B cell (primary cell): ENCODE measurements at places on chromosomes 3 and 15. TPM values are rescaled to one million over a fixed set of nuclear protein-coding genes. Genes with fewer than 3 reads are reported as not detected.

DNA sequence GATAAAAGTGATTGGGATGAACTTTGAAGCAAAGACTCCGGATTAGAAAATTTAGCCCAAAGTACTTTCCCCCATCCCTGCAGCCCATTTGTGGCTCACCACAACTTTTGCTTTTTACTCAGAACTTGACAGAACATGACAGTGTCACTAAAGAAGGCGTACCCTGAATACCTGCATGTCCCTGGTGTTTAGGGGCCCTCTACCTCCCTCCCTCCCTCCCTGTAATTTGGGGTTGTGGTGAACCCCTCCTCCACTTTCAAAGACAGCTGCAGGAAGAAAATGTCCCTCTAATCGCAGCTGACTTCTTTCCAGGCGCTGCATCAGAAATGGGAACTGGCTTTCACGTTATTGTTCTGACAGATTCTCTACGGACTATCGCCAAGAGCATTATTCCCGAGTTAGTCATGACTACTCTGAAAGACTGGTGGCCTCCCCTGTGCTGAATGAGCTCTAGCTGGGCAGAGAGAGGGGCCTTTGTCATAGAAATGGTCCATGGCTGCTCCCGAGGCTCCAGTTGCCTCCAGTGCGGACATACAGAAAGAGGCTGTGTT, 93.2 kb upstream of the ARHGEF3 start:
- no peak for DNase-seq

Gene ARL6IP5
- total RNA-seq, result 89.1 and 89.5 TPM in 2 replicates

GRCh38 chr3:24678021-24678420, 183.4 kb upstream of the THRB start:
- DNase-seq, result no peak

- DNase-seq, result no peak
Measured at GRCh38 chr3:188255190-188255589, 101.2 kb downstream of the LPP start.

GRCh38 chr3:166471074-166471767, 634.0 kb upstream of the BCHE start:
- DNase-seq, result no peak

DNA sequence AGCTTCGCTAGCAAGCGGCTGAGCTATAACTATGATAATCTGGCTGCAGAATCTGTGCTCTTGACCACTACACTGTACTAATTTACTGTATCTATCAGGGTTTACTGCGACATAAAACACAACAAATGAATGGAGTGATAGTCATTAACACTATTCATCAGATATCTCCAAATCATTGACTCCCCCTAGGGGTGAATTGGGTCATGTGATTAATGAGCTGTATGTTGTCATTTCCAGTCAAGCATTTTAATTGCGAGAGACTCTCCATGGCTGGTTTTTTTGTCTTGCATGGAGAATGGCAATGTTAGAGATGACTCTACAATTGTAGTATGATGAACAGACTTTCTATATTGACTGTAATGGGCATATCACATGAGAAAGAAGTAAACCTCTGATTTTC, 10.5 kb upstream of the TM4SF18 start:
- no peak for DNase-seq

DNA sequence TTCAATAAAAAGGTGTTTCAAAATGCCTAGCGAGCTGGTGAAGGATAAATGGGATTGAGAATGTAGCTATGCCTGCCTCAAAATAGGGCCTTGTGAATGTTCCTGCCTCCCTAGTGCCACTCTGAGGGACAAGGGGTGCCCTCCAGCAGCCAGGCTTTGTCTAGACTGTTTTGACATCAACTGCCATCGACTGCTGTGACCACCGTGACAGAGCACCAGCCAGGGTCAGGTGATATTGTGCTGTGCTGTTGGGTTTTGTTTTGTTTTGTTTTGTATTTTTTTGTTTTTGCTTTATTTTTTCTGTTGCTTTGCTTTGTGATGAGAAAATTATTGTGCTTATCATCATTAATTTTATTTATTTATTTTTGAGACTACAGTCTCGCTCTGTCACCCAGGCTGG, 144.8 kb downstream of the SMAD6 start:
- DNase-seq, result no peak

- no peak for DNase-seq
Measured at GRCh38 chr3:185847506-185847905, 22.7 kb upstream of the IGF2BP2 start.

DNA sequence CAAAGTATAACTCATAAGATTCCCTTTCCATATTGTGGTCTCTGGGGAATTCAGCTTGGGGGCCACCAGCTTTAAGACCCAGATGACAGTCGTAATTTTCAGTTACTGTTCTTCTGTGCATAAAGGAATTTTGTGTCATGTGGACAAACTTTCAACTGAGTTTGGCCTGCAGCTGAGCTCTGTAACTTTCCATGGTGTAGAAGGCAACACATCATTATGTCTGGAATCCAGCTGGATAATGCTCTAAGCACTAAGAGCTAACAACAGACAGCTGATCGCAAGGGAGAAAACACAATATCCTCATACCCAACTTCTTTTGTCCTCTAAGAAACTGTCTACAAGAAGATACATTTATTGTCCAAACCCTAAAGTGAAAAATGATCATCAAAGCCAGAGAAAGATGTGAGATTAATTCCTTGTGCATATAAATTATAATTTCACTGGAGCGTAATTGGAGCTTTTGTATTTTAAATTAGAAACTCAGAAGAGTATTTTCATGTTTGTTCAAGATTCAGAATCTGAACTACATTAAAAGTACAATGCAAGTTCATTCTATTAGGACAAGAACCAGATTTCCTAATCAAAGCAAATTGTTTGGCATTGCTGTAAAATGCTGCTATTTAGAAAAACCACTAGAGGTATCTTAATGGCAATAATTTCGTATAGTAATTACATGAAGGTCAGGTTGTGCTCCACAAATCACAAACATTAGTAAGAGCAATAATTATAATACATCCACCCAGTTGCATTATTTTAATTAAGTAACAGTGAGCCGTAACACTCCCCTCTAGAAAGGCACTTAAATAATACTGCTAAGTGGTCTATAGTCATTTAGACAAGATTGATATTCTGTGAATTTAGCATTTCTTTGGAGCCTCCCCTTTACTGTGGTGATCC, 218.8 kb downstream of the ATP8B4 start:
- no peak for DNase-seq

Gene MUC20
- 11.1 and 15.6 TPM in 2 replicates for total RNA-seq

DNA sequence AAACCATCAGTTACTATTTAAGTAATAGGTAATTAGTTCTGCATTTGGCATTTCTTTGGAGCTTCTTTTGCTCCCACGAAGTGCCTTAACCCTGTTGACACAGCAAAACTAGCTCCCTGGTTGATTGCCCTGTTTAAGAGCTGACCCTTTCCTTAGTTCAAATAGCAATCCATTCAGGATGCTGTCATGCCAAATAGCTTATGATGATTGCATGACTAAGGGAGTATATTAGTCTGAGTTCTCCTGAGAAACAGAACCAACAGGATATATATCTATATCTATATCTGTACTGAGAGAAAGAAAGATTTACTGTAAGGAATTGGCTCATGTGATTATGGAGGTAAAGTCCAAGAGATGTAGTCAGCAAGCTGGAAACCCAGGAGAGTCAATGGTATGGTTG, 50.3 kb upstream of the SPRED1 start:
- DNase-seq, result no peak

Gene TMEM212
- total RNA-seq, result not detected in 2 replicates

DNA sequence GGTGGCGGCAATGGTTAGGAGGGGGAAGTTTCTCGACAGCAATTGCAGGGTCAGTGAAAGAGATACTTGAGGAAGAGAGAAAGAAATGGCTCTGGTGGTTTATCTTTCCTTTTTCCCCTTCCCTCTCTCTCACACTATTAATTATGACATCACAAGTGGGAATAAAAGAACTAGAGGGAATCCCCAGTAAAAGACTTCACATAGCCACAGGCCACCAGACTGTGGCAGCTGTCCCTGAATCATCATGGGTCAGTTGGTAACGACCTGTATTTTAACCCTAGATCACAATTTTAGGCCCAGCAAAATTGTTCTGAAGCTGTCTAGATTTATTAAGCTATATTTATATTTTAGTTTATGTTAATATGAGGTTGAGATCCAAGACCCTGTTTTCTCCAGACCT, 40.3 kb downstream of the MBNL1 start:
- DNase-seq, result no peak

GRCh38 chr3:122700193-122700592, 19.6 kb downstream of the PARP14 start:
- DNase-seq, result no peak

GRCh38 chr3:81393251-81393650, 368.2 kb downstream of the GBE1 start:
- DNase-seq, result no peak

GRCh38 chr3:35643495-35643894, 4.2 kb downstream of the ARPP21 start:
- DNase-seq, result no peak

- no peak for DNase-seq
Measured at GRCh38 chr3:39933986-39934693, 124.7 kb downstream of the MYRIP start.

DNA sequence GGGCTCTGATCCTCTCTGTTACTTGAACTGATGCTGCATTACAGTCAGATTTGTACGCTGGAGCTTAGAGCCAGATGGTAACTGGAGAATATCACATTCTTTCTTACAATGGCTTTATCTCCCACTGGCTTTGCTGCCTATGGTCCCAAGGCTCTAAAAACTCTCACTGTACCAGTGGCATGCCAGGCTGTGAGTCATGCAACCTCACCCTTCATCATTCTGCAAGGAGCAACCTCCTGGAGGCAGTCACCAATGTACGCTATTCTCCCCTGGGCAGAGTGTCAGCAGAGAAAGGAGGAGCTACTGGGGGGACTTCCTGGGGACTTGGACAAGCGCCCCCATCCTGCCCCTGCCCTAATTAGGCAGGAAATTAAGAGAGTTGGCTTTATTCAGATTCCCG, 97.9 kb upstream of the EIF1B start:
- DNase-seq, result no peak

Gene LIPH
- not detected in 2 replicates for total RNA-seq

Gene ATP10A
- total RNA-seq, result 0.22 and 1.6 TPM in 2 replicates

- DNase-seq, result no peak
Measured at GRCh38 chr15:89648106-89649012, 6.9 kb downstream of the KIF7 start.

- DNase-seq, result peak; percentile 41
Measured at GRCh38 chr3:191263365-191263764, 64.3 kb downstream of the OSTN start.

DNA sequence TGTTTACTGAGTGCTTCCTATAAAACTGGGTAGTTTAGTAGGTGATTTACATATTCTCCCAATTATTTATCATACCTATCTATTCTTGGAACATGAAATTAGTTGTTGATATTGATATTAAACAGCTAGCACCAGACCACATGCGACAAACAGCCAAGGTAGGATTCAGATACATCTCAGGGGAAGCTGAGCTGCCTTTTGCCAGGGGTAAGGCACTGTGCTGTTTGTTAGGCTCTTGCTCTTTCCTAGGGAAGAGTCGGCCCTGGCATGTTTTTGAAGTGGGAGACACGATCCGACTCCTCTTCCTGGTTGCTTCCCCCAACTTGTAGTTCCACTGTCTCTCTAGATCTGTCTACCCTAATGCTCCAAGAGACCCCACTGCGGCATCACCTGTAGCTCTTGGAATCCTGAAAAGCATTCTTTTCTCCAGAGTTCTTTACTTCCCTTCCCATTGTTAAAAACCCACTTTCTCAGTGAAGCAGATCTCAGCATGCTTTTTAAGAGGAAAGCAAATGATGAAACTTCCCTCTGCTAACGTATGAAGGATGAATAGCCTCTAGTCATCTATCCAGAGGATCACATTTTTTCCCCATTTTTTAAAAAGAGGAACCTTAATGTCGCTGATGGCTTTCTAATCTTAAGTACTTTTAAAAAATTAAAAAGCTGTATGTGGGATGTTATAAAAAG, 138.4 kb downstream of the GHSR start:
- no peak for DNase-seq

DNA sequence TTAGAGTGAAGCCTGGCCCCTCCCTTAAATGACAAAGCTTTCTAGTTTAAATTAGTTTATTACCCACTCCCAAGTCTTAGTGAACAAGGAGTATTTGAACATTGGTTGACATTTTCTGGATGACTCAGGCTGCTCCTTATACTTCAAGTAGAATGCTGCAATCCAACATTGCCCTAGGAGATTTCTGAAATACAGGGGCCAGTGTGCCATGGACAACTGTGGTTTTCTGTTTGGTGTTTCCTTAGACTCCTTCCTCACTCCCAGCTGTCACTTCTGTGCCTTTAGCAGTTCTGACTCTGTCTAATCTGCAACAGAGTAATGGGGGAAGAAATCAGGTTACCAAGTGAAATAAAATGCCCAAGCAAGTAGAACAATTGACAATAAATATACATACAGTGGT, 116.1 kb upstream of the P2RY1 start:
- DNase-seq, result no peak

GRCh38 chr3:4738737-4739274, 240.4 kb upstream of the BHLHE40 start:
- DNase-seq, result no peak

- DNase-seq, result no peak
Measured at GRCh38 chr3:64684715-64685261, 3.0 kb downstream of the ADAMTS9 start.

GRCh38 chr15:42494998-42495360, 455 bp upstream of the SNAP23 start:
- no peak for DNase-seq

DNA sequence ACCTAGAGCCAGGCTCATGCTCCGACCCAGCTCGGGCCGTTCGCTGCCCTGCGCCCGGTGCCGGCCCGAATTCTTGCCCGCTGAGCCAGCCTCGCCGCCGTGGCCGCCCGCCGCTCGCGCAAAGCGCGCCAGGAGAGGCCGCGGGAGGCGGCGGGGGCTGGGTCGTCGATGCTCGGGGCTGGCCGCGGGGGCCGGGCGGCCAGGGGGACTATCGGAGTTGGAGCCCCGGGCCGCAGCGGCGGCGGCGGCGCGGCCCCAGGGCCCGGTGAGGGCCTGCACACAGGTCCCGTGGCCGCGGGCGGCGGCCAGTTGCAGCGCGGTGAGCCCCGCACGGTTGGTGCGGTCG, 1.1 kb downstream of the ANKRD63 start:
- DNase-seq, result no peak

GRCh38 chr15:66172324-66172980, 81.1 kb downstream of the MEGF11 start:
- DNase-seq, result no peak

GRCh38 chr15:35289024-35289617, 204.0 kb upstream of the NANOGP8 start:
- no peak for DNase-seq

GRCh38 chr3:69748503-69748902, 9.2 kb downstream of the MITF start:
- DNase-seq, result no peak

- DNase-seq, result no peak
Measured at GRCh38 chr3:83233715-83234114, 1472.3 kb upstream of the GBE1 start.

Gene CNTN4
- 0.05 TPM in 1 of 2 replicates, not detected in the other for total RNA-seq

DNA sequence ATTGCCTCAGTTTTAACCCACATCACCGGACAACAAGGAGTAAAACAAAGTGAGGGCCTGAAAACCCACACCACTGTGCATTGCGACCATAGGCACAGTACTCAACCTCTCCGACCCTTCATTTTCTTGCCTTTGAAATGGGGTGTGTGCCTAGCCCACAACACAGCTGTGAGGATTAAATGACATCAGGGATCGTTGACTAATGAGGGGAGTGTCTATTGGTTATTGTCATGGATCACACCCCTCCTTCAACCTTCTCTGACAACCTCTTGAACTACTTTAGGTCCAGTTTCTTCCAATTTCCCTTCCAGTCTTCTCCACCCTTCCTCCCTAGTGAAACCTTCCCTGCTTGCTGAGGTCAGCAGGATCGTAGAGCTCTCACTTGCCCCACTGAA, 89.5 kb downstream of the HES1 start:
- DNase-seq, result no peak

- peak; percentile 56 for DNase-seq
Measured at GRCh38 chr3:39388741-39389248, 5.6 kb downstream of the SLC25A38 start.
